Right atrium auricular region (tissue), 2 donors: ENCODE measurements at places on chromosomes 12 and 14. TPM values are rescaled to one million over a fixed set of nuclear protein-coding genes. Genes with fewer than 3 reads are reported as not detected.

DNA sequence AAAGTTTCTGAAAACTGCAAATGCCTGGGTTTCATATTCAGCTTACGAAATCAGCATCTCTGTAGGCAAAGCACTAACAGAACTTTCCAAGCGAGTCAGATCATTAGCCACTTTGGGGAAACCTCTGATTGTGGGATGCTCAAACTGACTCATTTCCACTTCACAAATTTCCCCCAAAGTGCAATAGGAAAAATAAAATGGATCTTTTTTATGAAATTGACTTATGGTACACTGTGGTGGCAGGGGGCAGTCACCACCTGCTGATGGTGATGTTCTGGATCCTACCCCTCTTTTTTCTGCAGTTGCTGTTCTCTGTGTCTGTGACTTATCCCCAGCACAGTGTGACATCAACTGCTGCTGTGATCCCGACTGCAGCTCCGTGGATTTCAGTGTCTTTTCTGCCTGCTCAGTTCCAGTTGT is 5.6 kb downstream of the TCTN1 start:
- no peak for DNase-seq

- DNase-seq, result no peak
Observed at GRCh38 chr12:117421068-117421752, 59.8 kb upstream of the NOS1 start.

The ABCC9 gene
- total RNA-seq, result 25.0 TPM

The TAS2R50 gene
- total RNA-seq, result 1.2 TPM
